ENCODE measurements at places on chromosomes 4 and X.

DNA sequence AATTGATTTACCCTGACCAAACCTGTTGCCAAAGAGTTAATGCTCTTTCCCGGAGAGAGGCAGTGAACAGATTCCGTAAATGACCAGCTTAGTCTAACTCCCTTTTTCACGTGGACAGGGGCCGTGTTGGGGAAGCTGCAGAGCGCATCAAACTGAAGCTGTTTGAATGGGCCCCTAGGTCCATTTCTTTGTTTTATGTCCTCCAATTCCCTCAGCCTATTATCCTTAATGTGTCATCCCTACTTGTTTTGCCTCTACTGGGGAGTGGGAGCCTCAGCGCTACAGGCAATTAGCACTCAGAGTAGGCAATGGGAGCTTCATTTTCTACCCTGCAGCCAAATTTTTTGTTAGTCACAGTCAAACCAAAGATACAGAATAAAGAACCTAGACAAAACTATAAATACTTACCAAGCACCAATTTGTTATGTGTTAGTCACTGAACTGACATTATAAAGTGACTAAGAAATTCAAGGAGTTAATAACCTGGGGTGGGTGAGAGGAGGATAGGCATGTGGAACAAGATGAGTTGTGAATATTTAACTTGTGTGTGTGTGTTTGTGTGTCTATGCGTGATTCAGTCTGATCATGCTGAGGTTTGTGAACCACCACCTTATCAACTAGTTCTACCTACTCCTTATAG is 417.4 kb downstream of the PACRGL start:
- no peak for DNase-seq

DNA sequence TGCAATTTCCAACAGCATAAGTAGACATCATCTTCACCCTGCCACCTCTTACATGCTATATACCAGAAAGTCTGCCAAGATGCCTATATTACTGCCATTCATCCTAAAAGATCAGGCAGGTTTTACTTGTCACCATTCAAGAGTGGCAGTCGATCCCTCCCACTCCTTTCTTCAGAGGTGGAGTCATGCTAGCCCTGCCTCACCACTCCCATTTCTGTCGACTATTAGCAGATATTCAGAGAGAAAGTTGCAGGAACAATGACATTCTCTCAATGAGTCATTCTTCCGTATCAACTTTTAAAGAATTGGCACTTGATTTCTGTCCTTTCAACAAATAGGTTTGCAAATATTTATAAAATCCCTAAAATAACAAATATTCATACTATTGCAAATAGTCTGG is 1060.1 kb downstream of the ADGRL3 start:
- DNase-seq: no peak

DNA sequence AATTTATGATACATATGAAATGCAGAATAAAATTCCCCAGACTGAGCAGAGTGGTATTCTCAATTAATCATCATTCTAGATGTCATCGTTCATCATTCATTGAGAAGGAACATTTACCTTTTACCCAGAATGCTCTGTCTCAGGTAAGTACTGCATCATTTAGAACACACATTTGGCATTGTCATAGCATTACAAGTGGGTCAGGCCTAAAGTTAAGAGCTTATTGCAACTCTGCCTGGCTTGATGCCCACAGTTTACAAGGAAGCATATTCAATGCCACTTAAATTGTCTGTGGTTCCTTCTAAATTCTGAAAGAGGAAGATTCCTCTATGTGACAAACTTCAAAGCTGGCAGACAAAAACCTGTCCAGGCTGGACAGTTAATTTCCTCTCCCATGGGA is 87.3 kb downstream of the CAMK2D start:
- DNase-seq: no peak

- no peak for DNase-seq
Measured at GRCh38 chr4:7254736-7255487, 62.6 kb downstream of the SORCS2 start.

GRCh38 chr4:186693159-186693815 is 30.4 kb downstream of the FAT1 start:
- DNase-seq: no peak

GRCh38 chr4:115537387-115537786 is 424.0 kb upstream of the NDST4 start:
- no peak for DNase-seq

DNA sequence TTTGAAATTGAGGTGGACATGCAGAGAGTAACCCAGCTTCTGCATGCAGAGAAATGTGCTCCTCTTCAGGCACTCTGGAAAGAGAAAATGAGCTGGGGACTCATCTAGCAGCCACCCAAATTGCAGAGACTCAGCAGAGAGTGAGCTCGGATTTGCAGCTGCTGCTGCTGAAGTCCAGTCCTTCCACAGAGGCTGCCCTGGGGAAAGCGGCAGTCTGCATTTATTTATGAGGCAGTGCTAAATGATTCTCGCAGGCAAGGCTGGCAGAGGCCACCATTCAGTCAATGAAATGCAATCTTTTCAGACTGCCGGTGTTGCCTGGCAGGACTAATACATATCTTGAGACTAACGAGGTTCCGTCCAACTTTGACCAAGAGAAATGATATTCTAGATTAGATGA is 404.8 kb downstream of the NLGN4X start:
- no peak for DNase-seq

GRCh38 chr4:153939570-153939969 is 150.7 kb upstream of the SFRP2 start:
- DNase-seq: no peak

DNA sequence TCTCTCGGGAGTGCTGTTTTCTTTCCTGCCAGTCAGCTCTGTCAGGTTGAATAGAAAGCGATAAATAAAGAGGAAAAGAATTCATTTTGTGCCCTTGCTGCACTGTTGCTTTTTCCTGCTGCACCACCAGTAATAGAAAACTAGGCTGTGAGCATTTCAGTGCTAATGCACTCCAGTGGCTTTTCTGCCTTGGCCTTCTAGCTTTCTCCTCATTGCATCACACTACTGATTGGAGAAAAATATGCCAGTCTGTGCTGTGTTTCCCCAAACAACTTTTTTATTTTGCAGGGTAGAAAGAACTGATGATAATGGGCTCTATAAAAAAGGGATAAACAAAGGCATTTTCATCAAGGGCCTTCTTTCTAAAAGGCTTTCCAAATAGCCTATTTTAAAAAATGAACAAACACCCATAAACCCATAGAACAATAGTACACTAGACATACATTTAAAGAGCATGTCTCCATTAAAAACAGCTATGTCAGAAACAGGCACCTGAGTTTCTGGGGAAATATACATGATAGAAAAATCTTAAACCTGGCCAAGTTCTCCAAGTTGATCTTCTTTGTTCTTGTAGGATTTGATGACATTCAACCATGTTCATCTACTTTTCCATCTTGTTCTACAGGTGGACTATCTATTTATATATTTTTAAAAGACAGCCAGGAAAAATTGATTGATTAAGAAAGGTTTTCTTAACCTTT is 86.3 kb downstream of the GPRIN3 start:
- no peak for DNase-seq

DNA sequence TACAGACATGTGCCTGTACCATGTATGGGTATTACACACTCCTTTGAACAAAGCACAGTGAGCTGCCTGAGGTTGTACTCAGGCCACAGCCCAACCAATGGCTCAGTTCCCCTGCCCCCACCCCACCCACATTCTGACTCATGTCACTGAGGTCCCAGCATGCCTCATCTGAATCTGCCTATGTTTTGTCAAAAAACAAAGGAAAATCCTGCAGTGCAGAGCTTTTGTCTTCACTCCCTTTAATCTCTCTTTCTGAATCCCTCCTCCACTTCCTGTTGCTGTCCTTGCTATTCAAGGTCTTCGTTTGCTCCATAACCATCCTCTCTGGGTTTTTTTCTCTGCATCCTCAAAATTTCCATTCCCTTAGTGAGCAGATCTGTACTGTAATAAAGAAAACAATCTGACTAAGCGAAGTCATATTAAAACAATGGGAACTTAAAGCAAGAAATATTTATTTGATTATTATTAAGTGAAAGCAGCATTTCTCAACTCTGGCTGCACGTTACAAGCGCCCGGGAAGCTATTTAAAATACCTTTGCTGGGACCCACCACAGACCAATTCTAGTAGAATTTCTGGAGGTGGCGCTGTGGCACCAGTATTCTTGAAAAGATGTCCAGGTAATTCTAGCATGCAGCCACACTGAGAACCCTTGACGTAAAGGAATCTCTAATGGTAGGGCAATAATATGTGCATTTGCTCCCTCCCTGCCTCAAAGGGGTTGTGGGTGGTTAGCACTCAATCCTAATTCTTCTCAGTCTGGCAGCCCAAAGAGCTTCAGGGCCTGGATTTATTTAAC is 8.7 kb downstream of the GUCY2F start:
- peak; percentile 20 for DNase-seq

GRCh38 chr4:57044996-57045395 is 65.2 kb downstream of the IGFBP7 start:
- no peak for DNase-seq

- no peak for DNase-seq
Measured at GRCh38 chr4:156536661-156537060, 434.9 kb downstream of the PDGFC start.

- DNase-seq: no peak
Measured at GRCh38 chrX:110042496-110042895, 39.6 kb downstream of the TMEM164 start.

DNA sequence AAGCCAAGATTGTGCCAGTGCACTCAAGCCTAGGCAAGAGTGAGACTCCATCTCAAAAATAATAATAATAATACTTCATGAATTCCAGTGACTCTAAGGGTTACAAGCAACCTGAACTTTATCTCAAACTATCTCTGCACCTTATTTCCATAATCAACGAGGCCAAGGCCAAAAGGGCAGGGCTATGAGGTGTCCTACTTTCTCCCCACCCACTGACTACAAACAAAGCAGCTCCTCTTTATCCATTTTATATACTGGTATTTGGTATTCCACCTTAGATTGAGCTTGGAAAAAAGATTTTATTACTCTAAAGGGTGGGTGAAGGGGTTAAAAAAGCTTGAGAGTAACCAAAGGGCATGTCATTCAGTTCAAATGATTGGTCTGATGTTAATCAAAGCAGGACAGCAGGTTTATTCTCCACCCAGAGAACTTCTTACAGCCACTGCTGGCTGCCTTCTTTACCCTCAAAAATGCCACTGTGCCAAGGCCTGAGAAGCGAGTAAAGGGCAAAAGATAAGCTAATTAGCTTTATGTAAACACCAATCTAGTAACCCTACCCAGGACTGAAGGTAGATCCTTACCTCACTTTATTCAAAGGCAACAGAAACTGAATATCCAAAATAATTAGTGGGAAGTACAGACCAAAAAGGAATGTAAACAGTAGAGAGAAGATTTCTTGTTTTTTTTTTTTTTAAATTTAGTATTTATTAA is 28.2 kb downstream of the APOO start:
- no peak for DNase-seq

GRCh38 chrX:94361241-94361640 is 687.2 kb downstream of the FAM133A start:
- no peak for DNase-seq

- no peak for DNase-seq
Measured at GRCh38 chrX:5959286-5959685, 269.4 kb downstream of the NLGN4X start.

DNA sequence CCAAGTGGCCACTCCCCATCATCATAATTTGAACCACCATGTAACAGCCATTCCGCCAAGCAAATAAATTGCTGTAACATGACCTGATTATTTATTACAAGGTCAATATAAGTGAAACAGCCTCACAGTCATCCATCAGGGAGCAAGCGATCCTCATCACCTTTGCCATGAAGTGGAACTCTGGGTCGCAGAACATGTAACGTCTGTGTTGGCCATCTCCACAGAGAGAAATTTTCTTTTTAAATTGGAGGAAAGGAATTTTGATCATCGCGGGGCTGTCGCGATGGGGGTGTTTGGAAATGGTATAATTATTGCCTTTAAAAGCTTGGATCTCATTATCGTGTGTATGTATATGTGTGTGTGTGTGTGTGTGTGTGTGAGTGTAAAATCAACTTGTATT is 90.2 kb downstream of the SHOX start:
- DNase-seq: no peak

DNA sequence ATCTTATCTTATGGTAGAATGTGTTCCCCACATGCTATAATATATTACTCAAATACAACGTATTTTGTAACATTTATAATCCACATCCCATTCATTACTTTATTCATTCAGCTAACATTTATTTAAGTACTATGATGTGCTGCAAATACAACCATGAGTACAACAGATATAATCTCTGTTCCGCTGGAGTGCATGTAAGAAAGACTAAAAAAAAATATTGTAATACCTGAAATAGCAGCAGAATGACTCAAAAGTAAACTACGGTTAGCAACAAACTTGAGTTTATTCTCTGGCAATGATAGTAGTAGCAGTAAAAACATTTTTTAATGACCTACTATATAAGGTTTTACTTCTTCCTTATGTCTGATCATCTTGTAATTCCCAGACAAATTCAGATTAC is 1776.3 kb downstream of the STIM2 start:
- no peak for DNase-seq

DNA sequence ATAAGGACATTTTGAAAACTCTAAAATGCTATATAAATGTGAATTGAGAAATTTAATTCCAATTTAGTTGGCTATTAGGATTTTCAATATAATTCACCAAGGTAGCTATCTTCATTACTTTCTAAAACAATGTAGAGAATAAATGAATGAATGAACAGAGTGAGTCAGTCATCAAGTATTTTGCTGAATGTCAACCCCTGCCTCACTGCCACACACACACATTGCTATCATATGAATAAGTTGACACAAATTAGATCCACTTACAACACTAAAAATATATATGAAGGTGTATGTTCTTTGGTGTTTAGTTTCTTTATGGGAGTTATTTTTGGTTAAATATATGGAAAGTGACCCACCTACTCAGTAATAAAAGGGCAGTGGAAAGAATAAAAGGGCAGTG is 141.4 kb upstream of the SMIM10 start:
- no peak for DNase-seq

GRCh38 chr4:168408620-168409019 is 71.7 kb downstream of the DDX60L start:
- DNase-seq: no peak

- no peak for DNase-seq
Measured at GRCh38 chr4:147799986-147800555, 68.2 kb downstream of the ARHGAP10 start.

DNA sequence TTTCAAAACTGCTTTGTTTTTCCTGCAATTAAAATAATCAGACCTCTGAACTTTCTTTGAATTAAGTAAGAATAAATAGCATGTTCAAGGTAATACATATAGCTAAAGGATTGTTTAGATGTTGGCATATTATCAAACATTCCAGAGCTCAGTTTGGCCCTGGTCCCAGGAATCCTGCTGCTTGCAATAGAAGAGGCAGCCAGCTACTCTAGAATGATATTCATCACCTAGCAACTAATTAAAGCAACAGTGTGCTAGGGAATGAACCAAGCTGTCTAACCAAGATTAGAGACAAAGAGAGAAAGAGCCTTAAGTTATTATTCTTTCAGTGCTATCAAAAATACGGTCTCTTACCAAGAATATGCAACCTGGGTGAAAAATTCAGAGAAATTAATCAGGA is 460.9 kb downstream of the GABRG1 start:
- DNase-seq: no peak

All from progenitor cell of endocrine pancreas (in vitro differentiated cells).